ENCODE measurements at places on chromosomes 4 and X.

DNA sequence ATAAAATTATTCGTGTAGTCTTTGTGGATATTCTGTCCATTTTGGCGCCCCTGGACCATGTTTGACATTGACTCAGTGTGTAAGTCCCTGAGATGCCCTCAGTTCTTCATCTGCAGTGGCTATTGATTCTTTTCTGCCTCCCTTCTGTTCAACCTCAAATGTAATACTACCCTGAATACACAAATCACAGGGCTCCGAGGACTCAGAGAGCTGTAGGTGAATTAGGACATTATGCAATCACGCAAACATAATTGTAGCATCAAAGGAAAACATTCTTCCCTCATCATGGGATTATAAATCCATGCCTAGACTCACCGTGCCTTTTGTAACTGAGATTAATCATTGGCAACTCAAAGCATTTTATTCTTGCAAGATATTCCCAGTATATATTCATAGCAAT, 161.4 kb upstream of the PACRGL start:
- no peak for DNase-seq

- no peak for DNase-seq
Observed at GRCh38 chr4:114263233-114263632, 283.8 kb upstream of the ARSJ start.

DNA sequence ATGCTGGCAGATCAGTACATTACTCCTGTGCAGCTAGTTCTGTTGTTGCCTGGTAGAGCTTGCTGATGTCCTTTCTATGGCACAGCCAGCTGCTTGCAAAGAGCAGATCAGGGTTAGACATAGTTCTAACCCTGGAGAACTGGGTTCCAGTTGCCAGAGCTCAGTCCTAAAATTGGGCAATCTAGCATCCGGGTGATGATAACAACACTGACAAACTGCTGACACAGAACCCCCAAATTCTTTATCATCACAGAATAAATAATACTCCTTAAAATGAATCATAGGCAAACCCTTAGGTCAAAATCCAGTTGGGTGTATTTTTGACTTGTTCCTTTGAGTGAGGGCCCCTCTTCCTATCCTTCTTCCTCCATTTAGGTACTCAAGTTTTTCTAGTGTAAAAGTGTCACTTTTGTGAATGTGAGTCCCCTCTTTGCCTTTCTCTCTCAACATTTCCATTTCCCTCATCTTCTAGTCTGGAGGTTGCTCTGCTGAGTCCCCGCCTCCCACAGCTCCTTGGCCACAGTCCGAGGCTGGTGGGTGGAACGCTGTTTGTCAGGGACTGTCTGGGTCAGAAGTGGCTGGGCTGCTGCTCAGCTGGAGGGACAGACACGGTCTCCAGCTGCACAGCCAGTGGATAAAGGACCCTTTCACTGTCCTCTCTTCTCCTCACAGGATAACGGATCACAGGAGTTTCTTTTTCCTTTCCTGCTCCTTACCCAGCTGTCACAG, 93.6 kb upstream of the RASGEF1B start:
- DNase-seq, result peak; percentile 85

DNA sequence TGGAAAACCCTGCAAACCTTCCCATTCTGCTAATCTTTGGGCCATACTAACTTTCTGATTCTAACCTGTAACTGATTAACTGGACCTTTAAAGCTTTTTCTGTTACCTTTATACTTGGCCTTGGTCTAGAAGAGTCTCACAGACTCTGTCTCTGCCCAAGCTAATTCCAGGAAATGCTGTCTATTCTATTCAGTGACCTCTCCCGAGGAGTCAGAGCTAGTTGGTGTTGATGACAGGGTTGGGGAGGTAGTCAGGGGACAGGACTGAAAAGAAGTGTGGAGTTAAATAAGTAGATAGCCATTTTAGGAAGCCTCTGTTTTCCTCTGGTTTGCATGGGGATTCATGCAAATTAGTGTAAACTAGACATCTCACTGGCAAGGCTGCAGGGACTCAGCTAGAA, 429.5 kb downstream of the GRID2 start:
- no peak for DNase-seq

GRCh38 chrX:41442824-41443550, 4.2 kb upstream of the NYX start:
- DNase-seq, result no peak

- DNase-seq, result no peak
Observed at GRCh38 chrX:112058255-112058654, 24.3 kb downstream of the TRPC5 start.

- DNase-seq, result no peak
Observed at GRCh38 chr4:177092807-177093206, 216.9 kb upstream of the NEIL3 start.

GRCh38 chr4:151629097-151629783, 131.6 kb downstream of the GATB start:
- no peak for DNase-seq

- no peak for DNase-seq
Observed at GRCh38 chr4:64705989-64706388, 296.7 kb upstream of the TECRL start.

DNA sequence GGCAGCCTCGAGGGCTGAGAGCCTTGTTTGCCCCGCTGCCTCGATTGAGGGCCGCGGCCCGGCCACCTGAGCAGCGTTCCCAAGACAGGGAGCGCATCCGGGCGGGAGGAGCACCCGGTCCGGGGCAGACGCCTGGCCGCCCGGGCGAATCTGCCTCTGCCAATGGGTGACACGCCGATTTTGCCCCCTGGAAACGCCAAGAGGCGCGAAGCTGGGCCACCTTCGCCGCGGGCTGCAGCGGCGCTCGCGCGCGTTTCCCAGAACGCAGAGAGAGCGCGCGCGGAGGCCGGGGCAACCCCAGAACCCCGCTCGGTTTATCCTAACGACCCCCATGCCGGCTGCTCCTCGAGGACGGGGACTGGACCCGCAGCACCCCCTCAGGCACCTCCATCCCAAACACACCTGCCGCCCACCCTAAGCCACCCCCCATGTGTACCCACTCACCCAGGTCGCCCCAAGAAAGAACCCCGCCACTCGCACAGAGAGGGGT, 575 bp downstream of the MAP7D2 start:
- no peak for DNase-seq

DNA sequence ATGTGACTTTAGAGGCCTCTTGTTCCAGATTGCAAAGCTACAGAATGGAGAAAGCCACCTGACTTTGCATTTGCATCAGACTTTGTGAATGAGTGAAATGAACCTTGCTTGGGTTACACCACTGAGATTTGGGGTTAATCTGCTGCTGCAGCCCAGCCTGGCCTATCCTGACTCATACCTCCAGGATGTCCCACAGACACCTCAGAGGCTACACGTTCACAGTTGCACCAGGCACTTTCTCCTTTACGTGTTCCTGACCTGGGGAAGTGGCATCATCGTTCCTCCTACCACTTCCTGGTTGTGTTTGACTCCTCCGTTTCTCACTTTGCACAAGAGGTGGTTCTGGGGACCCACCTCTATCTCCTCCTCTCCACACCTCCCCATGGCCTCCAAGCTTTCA, 9.2 kb upstream of the SORCS2 start:
- DNase-seq, result no peak

GRCh38 chr4:7103607-7104365, 35.9 kb upstream of the GRPEL1 start:
- peak; percentile 66 for DNase-seq

DNA sequence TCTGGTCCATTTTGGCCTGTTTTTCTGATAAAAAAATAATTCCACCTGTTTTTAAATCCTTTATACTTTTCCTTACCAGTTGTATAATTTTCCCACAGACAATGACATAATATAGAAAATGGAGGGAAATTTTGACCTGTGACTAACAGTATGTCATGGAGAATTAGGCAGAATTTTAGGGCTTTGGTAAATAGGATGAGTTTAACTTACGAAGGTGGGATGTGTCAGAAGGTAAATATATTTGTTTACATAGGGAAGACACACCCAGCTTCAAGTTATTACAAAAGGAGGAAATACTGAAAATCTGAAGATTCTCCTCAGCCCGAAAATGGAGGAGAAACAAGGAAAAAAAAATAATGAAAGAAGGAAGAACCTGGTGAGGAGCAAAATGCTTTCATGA, 64.6 kb upstream of the PPP3CA start:
- DNase-seq, result no peak

- DNase-seq, result no peak
Observed at GRCh38 chrX:78693012-78693411, 33.9 kb upstream of the RTL3 start.

DNA sequence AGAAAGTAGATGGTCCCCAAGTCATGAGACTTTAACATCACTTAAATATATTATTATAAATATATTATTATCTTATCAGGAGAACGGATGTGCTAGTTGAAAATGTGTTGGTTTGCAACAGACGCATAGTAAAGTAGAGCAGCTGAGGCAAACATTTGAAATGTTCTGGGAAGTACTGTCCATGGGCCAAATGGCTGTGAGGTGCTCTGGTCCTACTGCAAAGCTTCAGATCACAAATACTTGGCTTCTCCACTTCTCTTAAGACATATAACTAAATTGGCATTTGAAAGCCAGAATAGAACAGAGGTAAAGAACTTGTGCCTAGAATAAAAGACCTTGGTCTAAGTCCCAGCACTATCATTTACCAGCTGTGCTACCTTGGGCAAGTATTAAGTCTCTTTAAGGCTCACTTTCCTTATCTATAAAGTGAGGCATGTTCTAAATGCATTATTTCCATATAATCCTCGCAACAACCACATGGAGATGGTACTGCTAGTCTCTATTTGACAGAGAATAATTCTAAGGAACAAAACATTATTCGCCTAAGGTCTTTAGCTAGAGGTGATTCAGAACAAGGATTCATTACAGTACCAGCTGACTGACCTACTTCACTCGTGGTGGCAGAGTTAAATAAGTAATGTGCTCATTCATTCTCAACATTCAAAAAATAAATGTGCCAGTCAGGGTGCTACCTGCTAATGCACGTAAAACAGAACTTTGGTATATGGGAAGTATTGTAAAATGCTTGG, 297.1 kb downstream of the PPP3CA start:
- DNase-seq, result no peak

GRCh38 chr4:123506011-123506695, 109.6 kb downstream of the SPRY1 start:
- DNase-seq, result no peak

DNA sequence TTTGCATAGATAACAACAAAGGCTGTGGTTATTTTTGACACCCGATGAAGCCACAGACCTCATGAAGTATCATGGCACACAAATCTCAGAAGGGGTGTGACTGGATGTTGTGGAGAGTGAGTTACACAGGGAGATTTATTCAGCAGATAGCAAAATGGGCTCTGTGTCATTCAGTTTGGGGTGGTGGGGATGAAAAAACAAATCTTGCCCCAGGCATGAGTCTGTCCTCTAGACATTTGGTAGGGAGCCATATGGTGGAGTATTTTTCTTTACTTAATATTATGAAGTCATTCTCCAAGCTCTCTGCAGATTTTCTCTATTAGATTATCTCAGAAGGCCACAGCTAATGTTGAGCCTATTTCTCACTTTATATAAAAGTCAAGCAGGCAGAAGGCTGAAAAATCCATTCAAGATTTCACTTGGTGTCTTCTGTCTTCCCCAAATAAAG, 277.1 kb upstream of the TENM3 start:
- DNase-seq, result no peak

DNA sequence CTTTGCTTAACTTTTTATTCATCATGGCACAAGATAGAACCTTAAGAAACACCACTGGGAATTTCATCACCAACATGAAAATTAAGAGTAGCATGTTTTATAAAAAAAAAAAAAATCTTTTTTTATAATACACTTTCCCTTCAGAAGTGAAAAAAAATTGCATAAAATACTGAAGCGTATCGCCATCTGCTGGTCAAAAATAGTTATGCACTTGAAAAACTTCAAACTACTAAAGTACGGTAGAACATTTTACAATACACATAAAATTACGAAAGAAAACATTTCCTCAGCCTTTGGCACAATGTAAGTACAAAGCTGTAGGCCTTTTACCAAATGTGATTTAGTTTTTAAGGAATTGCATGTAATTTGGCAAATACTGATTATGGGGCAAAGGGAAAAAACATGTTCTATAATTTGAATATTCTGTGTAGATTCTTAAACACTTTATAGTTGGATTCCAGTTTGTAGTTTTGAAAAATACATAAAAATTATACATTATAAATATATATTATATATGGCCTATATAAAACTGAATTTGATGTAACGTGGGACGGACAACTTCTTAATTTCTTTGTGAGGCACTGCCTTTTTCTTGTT, 26.5 kb downstream of the HCCS start:
- DNase-seq, result no peak

- no peak for DNase-seq
Observed at GRCh38 chr4:65791111-65791811, 121.0 kb upstream of the EPHA5 start.

DNA sequence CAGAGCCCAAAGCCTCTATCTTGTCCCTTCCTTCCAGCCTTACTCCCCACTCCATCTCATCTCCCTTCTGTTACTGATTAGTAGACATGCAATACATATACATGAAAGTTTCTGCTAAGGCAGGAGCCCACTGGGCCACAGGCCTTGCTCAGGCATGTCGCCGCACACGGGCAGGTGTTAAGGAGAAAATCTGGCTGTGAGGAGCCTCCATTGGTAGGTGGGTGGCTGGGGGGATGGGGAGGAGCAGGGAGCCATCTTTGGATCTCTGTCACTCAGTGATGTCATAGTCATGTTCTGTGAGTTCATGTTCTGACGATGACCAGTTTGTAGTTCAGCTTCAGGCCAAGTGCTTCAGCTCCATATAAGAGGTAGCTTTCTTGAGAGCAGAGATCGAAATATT, 2.9 kb upstream of the HMGB3 start:
- DNase-seq, result no peak

GRCh38 chrX:40009462-40009851, 88.3 kb downstream of the BCOR start:
- DNase-seq, result no peak

DNA sequence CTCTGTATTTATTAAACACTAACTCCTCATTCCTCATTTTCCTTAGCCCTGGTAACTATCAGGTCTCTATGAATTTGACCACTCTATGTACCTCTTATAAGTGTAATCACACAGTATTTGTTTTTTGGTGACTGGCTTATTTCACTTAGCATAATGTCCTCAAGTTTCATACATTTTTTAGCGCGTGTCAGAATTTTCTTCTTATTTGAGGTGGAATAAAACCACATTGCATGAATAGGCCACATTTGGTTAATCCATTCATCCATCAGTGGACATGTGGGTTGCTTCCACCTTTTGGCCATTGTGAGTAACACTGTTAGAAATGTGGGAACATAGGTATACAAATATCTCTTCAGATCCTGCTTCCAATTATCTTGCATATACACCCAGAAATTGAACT, 341.2 kb upstream of the BOD1L1 start:
- no peak for DNase-seq

Measured in head of caudate nucleus (tissue), 42 donors.